ENCODE measurements at places on chromosomes 5 and 9.

DNA sequence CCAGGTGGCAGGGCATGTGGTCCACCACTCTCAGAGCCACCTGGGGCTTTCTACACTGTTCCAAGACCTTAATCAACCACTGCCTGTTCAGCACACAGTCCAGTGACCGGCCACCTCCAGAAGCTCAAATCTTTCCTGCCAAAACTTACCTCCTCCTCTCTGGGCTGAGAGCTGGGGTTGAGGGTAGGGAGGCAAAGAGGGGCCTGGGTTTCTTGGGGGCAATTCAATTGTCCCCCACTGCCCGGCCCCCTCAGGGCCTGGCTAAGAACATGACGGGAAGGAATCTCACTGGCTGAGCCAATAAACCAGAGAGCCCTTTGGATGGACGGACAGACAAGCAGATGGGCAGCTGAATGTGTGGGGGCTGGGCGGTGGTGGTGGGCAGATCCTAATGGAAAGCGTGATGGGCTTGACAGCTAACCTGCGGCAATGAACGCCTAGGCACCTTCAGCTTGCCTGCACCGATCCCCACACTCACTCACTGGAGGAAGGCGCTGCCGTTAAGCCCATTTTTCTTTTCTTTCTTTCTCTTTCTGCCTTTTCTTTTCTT, 5.4 kb downstream of the NR5A1 start:
- DNase-seq, result no peak

- no peak for DNase-seq
These were observed 310.3 kb downstream of the TRIM36 start for GRCh38 chr5:114859438-114859735.

GRCh38 chr5:55570570-55570969, 35.8 kb upstream of the PLPP1 start:
- no peak for DNase-seq

DNA sequence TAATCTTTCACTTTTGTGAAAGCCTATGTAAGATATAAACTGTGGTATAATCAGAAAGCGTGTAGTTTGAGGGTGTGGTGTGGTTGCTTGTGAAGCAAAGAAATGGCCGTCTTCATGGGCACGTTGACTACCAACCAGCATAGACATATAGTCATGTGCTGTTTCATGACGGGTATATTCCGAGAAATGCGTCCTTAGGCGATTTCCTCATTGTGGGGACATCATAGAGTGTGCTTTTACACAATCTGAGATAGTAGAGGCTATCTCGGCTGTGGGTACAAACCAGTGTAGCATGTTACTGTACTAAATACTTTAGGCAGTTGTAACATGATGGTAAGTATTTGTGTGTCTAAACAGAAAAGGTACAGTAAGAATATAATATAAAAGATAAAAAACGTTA, 79.7 kb upstream of the LRRC70 start:
- DNase-seq, result peak; percentile 95

DNA sequence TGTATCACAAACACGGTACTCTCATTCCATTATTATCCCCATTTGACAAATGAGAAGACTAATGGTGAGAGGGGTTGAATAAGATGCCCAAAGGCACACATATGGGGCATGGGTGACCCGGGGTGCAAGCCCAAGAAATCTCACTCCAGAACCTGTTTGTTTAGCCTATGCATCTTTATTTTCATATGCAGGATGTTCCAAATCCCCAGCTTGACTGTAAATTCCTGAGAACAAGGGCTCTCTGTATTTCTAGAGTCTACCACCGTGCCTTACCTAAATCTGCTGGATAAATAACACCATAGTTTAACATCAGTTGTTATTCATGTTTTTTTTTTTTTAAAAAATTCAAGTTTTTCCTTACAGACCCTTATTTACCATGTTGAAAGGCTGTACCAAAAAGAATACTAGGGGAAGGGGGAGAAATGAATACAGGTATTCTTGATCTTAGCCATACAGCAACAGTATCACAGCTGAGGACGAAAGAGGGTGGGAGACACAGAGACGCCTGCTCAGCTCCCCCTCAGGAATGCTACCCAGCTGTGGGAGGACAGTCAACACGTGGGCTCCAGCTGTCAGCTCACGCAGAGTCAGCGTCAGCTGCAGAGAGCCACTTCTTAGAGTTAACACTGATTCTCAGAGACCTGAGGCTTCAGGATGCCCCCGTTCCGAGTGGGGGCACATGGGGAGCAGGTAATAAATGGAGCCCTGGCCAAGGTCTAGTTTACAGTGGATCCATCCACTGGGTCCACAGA, 86.6 kb downstream of the MED27 start:
- DNase-seq, result no peak

GRCh38 chr5:136675769-136676168, 310.4 kb upstream of the TRPC7 start:
- DNase-seq, result no peak

DNA sequence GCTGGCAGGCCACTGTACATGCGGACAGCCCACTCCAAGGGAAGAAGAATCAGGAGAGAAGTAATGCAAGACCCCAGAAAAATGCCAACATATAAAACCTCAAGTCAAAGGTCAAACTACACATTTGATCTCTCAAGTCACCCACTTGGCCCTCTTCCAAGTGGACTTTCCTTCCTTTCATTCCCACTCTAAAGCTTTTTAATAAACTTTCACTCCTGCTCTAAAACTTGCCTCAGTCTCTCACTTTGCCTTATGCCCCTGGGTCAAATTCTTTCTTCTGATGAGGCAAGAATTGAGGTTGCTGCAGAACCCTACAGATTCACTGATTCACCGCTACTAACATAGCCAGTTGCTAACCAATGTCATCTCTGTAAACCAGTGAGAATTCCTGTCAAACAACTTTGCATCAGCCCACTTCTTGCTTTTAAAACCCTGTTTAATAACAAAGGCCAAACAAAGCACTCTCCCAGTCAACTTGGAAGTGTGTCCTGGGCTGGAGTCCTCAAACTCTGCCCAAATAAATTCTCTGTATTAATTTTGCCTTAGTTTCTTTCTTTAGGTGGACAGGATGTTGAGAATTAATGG, 6.9 kb upstream of the ATP6V1G1 start:
- DNase-seq, result no peak

- no peak for DNase-seq
These were observed 396.0 kb downstream of the LRRC70 start for GRCh38 chr5:62974623-62975022.

DNA sequence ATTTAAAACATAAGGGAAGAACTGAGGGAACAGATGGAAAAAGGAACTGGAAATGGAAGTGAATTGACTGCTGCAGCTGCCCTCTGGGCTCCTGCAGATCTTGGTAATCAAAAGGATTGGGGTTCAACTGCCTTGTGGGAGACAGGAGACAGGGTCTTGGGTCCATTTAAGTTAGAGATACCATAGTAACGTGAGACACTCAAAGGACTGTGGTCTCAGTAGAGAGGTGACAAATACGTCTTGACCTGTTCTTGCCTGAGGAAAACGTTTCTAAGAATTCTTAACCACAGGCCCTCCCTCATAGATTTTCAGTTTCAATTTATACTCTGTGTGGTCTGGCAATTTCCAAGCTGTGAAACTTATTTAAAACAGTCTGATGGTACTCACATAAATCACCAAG, 100.8 kb upstream of the DHFR start:
- no peak for DNase-seq

DNA sequence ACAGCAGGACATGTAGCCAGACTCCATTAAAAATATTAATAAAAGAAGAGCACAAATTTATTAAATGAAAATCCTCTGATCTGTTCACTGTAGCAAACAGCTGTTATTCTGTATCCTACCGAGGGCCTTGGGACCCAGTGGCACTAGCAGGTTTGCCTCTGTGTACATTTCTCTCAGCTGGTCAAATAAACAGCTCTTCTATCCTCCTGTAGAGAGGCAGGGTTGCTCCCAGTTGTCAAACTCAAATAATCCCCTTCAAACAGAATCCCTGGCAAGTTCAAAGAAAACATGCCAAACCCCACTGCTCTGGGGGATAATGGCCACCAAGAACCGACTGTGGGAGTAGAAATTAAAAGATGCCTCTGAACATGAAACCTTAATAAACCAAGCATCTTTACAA, 1262.0 kb upstream of the DMAC1 start:
- DNase-seq, result no peak

- DNase-seq, result peak; percentile 43
These were observed 399.0 kb upstream of the MEF2C start for GRCh38 chr5:89281766-89282553.

DNA sequence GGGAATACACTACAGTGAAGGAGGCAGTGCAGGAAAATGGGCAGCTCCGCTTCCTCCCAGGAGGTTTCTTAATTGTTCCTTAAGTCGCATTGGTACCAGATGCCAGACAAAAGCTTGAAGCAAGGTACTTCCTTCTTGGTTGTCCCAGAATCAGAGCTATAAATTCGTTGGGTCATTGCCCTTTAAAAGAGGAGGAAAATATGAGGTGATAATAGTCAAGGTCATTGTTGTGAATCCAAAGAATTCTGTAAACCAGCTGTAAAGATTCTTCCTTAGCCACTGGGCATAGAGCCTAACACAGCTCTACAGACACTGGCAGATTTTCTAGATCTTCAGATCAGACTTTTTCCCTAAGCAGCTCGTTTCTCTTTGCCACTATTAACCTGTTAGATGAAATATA, 444.1 kb upstream of the TLE4 start:
- DNase-seq, result no peak

DNA sequence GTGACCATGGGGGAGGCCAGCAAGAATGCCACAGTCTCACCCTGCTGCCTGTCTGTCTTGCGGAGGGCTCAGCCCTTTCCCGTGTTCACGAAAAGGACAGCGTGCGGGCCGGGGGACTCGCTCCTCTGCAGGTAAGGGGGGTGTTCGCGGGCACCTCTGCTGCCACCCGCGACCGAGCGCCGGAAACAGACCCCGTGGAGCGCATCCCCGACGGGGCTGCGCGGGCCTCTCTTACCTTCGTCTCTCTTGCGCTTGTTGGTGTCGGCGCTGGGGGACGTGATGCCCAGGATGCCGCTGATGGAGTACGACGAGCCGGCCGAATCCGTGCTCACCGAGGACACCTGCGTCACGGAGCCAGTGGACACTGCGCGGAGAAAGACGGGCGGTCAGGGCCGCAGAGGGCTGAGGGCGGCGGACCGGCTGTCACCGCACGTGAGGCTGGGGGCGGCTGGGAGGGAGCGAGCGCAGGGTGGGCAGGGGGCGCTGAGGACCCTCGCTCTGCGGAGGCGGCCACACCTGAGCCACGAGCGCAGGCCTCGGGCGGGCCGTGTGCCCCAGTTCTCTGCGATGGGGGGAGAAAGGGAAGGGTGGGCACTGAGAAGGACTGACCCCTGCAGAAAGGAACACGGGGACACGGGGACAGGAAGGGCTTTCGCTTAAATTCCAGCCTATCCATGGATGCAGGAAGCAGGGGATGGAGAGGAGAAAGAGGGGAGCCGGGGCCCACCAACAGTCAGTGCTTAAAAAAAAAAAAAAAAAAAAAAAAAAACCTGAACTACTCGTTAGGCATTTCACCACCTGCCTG, 31.5 kb downstream of the PAX5 start:
- DNase-seq, result no peak

- no peak for DNase-seq
These were observed 317.7 kb downstream of the PDE4D start for GRCh38 chr5:59575648-59576445.

- DNase-seq, result peak; percentile 25
These were observed 5.8 kb downstream of the ANXA6 start for GRCh38 chr5:151151793-151152192.

- DNase-seq, result no peak
These were observed 13.6 kb upstream of the TMOD1 start for GRCh38 chr9:97487861-97488260.

- DNase-seq, result peak; percentile 31
These were observed 206.6 kb downstream of the SEMA5A start for GRCh38 chr5:9339206-9339818.

- no peak for DNase-seq
These were observed 167.0 kb upstream of the CDKN2B start for GRCh38 chr9:22175972-22176545.

All from trophoblast cell (in vitro differentiated cells and primary cell).